ENCODE measurements at places on chromosomes 7 and 10. TPM values are rescaled to one million over a fixed set of nuclear protein-coding genes. Genes with fewer than 3 reads are reported as not detected.

DNA sequence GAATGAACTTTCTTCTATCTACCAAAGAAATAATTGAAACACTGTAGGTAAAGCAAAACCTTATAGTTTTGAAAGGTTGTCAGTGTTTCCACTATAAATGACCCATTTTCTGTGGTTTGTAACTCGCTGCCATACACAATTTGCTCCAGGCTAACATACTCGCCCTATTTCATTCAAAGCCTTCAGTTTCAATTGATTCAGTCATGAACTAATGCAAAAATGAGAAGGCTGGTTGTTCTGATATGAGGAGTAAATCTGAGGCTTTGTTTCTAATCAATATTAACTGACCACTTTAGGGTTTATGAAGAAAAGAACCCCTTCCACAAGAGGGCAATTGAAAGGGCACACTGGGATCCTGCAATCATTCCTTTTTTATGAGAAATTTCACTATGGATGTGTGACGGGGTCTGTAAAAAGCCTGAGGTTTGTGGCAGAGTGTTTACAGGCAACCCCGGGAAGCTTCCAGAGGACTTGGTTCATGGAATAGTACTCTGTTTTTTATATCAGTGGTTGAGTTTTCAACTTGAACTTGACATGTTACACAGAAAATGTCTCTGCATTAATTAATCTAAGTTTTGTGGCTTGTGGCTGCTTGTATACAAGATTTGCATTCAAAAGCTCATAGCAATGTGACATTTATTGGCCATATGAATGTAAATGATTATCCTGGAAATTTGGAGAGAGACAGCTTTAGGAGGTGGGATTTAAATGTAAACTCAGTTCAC, 133.2 kb downstream of the NRP1 start:
- no peak for DNase-seq

DNA sequence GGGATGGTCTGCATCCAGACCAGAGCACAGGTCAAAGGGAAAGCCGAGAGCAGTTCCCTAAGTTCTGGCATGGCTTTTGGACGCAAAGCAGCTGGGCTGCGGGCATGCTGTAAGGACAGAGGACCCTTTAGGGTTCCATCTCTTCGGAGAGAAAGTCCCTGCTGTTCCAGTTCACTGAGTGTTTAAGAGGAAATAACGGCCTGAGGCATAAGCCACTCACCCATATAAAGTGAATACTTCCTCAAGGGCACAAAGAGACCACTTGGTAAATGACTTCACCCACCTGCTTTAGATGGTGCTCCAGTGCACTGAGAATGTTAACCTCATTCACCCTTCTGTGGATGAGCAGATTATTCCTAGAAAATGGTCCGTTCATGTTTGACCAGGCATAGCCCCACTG, 586.7 kb upstream of the GALNT17 start:
- DNase-seq: no peak

GRCh38 chr7:127245607-127246006, 7.1 kb downstream of the GRM8 start:
- DNase-seq: no peak

- DNase-seq: no peak
Observed at GRCh38 chr7:32761451-32762205, 129.9 kb downstream of the KBTBD2 start.

DNA sequence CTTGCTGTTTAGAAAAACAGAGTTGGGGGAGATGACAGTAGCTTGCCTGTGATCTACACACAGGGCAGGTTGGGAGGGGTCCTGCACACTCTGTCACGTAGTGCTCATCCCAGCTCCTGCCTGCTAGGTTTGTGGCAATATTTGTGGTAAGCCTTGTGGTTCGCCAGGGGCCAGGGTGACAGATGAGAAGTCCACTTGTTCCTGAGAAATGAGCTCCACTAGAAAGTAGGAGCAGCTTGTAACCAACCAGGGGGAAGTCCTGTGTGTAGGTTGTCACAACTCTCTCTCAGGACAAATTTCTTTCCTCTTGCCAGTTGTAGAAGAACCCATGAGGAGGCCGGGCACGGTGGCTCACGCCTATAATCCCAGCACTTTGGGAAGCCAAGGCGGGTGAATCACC, 147.0 kb downstream of the TCF7L2 start:
- no peak for DNase-seq

DNA sequence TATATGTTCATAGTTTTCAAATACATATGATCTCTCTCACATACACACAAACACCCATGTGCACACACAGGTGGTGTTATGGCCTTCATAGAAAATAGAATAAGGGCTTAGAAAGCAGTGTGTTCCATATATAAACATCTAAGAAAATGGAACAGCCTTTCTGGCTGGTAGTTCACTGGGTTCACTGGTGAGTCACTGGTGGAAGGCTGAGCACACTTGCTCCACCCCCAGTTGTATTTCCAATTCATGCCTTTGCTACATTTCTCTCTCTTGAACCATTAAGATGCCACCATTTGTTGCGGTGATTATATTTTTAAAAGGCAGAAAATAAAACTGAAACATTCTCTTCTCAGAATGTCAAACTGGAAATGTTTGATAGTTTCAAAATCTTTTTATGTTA, 252.1 kb downstream of the GLI3 start:
- no peak for DNase-seq

- no peak for DNase-seq
Observed at GRCh38 chr7:43747328-43748105, 11.0 kb upstream of the BLVRA start.

DNA sequence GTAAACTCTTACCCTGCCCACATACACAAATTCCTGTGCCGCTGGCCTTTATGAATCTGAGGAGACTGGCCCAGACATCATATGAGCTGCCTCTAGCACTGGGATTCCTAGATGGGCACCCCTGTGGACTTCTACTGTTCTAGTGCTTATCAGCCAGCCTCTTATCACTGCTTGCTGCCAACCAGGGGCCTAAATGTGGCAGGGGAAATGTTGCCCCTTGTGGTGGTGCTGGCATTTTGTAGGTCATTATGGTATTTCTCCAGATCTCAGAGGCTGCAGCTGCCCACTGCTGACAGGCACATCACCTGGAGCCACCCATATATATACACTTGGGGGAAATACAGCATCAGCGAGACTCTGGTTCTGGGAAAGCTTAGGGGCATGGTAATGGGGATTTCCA, 5.4 kb downstream of the SFR1 start:
- no peak for DNase-seq

DNA sequence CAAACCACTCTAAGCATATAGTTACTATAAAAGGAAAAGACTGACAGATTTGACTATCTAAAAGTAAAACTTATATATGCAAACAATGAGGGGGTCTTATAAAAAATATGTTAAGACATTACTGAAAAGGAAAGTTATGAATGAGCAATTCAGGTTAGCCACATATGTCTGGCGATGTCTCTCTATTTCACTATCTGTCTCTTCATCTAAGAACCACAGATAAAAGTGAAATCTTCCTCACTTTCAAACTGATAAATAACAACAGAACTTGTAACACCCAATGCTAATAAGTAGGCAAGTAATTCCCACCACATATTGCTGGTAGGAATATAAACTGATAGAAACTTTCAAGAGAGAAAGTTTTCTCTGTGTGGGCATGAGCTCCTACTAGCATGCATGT, 138.2 kb downstream of the CHCHD3 start:
- no peak for DNase-seq

GRCh38 chr7:142626420-142627035, 122.7 kb upstream of the PRSS1 start:
- DNase-seq: peak; percentile 12

DNA sequence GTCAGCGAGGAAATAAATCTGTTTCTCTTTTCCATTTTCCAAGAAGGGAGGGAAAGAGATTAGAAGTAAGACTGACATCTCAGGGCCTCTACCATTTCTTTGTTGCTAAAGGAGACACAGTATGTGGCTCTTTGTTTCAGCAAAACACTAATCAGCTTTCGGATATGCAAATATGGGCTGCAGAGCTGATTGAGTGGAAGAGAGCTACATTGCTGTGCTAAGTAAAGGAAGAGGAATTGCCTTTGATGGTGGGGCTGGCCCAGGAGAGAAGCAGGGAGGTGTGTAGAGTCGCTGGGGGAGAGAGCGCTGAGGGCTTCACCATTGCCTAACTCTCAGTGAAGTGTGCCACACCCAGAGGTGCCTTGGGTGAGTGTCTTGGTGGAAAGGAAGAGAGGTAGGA, 284.8 kb downstream of the SDK1 start:
- no peak for DNase-seq

The SORCS1 gene
- total RNA-seq: 0.03 TPM

The NUTM2A gene
- 0.20 TPM for total RNA-seq

Measured in left lung (tissue), 14 donors.